ENCODE measurements at places on chromosomes 12 and 14. TPM values are rescaled to one million over a fixed set of nuclear protein-coding genes. Genes with fewer than 3 reads are reported as not detected.

LTB4R gene
- 19.5 TPM for total RNA-seq

RASSF9 gene
- total RNA-seq: 8.3 TPM

HOXC4 gene
- 0.83 TPM for total RNA-seq

FAM222A gene
- total RNA-seq: 1.7 TPM

CHGA gene
- total RNA-seq: not detected

OTX2 gene
- total RNA-seq: not detected

LRRC10 gene
- total RNA-seq: not detected

SLC25A47 gene
- not detected for total RNA-seq

CCDC196 gene
- not detected for total RNA-seq

SRSF5 gene
- 570 TPM for total RNA-seq

CLBA1 gene
- 11.1 TPM for total RNA-seq

CD163 gene
- 203 TPM for total RNA-seq

HCAR3 gene
- not detected for total RNA-seq

KRT6A gene
- 1.7 TPM for total RNA-seq

M6PR gene
- total RNA-seq: 128 TPM

DBX2 gene
- total RNA-seq: not detected

SMIM41 gene
- total RNA-seq: not detected

KRT71 gene
- total RNA-seq: not detected

TRHDE gene
- 5.5 TPM for total RNA-seq

KCNH3 gene
- total RNA-seq: not detected

MMP19 gene
- total RNA-seq: 6.8 TPM

POTEG gene
- total RNA-seq: not detected

KIF5A gene
- 0.59 TPM for total RNA-seq

SDR9C7 gene
- total RNA-seq: 0.26 TPM

RASSF8 gene
- 174 TPM for total RNA-seq

DCD gene
- not detected for total RNA-seq

ATL1 gene
- total RNA-seq: 24.3 TPM

OSGEP gene
- 50.7 TPM for total RNA-seq

AQP6 gene
- 0.35 TPM for total RNA-seq

CD163L1 gene
- total RNA-seq: under 0.01 TPM

SLC10A1 gene
- not detected for total RNA-seq

LALBA gene
- total RNA-seq: not detected

FERMT2 gene
- 98.2 TPM for total RNA-seq

AKAP3 gene
- total RNA-seq: not detected

TMTC1 gene
- 80.6 TPM for total RNA-seq

DAO gene
- not detected for total RNA-seq

AHNAK2 gene
- total RNA-seq: 175 TPM

AJUBA gene
- 51.7 TPM for total RNA-seq

ANAPC7 gene
- total RNA-seq: 68.1 TPM

HOXC6 gene
- 20.4 TPM for total RNA-seq

KIF26A gene
- total RNA-seq: 5.9 TPM

DAD1 gene
- 154 TPM for total RNA-seq

FITM1 gene
- total RNA-seq: 1.3 TPM

AMDHD1 gene
- total RNA-seq: 1.1 TPM

Measured in uterus (tissue), 4 donors.